T-helper 9 cell (primary cell): ENCODE measurements at places on chromosomes 6 and 20.

- DNase-seq, result no peak
Observed at GRCh38 chr20:55070001-55070400, 594.6 kb downstream of the DOK5 start.

GRCh38 chr6:106155219-106155830 lies 69.2 kb downstream of the PRDM1 start:
- no peak for DNase-seq

DNA sequence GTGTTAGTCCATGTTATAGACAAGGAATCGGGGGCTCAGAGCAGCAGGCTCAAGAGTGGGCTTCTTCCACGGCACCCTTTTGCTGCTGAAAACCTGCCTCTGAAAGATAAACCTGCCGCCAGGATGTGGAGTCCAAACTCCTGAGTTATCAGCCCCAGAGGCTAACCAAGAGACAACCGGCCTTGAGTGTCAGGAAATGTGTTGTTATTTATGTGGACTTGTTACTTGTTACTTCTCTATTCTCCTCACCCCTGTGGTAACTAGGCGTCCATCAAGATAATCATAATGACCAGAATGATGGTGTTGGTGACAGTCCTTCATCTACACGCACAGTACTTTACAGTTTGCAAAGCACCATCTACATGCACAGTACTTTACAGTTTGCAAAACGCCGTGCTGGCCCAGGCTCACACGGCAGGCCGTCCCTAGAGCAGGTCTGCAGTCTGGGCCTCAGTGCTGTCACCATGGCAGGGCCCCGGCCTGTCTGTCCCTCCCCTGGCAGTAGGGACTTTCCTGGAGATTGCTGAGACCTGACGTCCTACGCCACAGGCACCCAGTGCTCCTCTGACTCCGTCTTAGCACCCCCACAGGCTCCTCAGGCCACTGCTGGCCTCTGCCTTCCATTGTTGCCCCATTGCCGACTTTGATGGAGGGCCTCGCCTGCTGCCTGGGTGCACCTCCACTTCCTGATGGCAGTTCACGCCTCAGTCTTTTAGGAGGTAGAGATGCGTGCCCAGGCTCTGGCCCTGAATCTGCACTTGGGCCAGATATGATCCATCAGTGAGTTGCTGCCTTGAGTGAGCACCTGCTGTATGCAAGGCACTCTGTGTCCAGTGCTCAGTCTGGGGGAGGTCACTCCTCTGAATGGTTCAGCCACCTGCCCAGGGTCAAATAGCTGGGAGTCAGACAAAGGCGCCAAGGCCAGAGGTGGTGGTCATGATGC lies 9.1 kb upstream of the BPIFB4 start:
- no peak for DNase-seq

DNA sequence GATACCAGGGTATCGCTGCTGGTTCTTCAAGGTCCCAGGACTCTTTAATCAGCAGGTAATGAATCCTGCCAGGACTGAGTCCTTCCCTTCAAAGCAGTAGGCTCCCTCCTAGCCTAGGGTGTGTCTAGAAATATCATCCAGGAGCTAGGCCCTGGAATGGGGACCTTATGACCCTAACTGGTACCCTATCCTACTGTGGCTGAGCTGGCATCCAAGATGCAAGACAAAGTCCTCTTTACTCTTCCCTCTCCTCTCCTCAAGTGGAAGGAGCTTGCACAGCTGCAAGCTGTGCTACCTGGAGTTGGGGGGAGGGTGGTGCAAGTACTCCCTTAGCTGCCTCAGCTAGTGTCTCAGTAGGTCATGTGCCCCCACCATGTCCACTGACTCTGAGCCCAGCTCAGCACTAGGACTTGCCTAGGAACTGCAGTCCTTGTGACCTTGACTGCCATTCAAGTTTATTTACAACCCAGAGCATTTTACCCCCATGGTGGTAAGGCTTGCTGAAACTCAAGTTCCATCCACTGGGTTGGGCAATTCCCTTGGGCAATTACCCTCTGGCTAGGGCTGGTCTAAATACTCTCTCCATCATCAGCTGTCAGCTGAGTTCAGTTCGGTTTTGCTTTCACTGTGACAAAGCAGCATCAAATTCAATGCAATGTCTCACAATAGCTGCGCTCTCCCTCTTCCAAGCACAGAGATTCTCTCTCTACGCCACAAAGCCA lies 48.4 kb upstream of the TOP1 start:
- DNase-seq, result no peak

- no peak for DNase-seq
Observed at GRCh38 chr20:30419466-30419865, 838.0 kb upstream of the DEFB115 start.

GRCh38 chr20:688809-689212 lies 13.2 kb upstream of the SCRT2 start:
- no peak for DNase-seq

- no peak for DNase-seq
Observed at GRCh38 chr20:8330785-8331695, 199.0 kb downstream of the PLCB1 start.
